ENCODE measurements at places on chromosomes 3 and 15.

GRCh38 chr15:72887376-72887775 lies 103.8 kb upstream of the ADPGK start:
- no peak for DNase-seq

DNA sequence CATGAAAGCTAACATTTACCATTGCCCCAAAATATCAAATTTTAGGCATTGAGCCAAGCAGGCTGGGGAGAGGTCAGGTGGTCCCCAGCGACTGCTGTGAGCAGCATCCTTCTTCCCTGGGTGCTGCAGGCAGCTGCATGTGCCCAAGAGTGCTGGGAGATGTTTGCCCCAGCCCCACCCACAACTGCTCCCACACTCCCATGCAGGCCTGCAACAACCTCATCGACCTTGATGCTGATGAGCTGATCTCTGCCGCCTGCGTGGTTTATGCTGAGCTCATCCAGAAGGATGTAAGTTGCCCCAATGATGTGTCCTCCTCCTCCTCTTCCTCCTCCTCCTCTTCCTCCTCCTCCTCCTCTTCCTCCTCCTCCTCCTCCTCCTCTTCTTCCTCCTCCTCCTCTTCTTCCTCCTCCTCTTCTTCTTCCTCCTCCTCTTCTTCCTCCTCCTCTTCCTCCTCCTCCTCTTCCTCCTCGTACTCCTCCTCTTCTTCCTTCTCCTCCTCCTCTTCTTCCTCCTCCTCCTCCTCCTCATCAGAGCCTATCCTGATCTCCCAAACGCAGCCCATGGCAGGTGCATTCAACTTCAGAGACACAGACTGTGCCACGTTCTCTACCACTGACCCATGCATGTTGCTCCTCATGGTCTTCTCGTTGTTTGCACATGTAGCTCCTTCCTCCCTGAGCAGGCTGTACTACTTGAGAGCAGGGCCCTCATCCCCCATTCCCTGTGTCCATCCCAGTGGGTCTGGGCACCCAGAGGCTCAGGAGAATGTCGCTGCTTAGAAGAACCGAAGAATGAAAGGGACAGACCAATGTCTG lies 15.1 kb downstream of the TBC1D21 start:
- no peak for DNase-seq

GRCh38 chr3:52454250-52454937 lies 553 bp upstream of the TNNC1 start:
- no peak for DNase-seq

GRCh38 chr3:128503164-128503651 lies 10.2 kb upstream of the GATA2 start:
- no peak for DNase-seq

GRCh38 chr3:117084739-117085270 lies 375.2 kb downstream of the TUSC7 start:
- no peak for DNase-seq

GRCh38 chr3:123289391-123290106 lies 87.8 kb downstream of the SEC22A start:
- DNase-seq = no peak

- DNase-seq = no peak
Observed at GRCh38 chr15:94231723-94232468, 535 bp downstream of the MCTP2 start.

GRCh38 chr3:98801043-98801747 lies 38.1 kb downstream of the ST3GAL6 start:
- DNase-seq = no peak
